ENCODE measurements at places on chromosomes 7 and 10.

GRCh38 chr10:127922675-127923366 lies 15.9 kb downstream of the PTPRE start:
- DNase-seq = no peak

DNA sequence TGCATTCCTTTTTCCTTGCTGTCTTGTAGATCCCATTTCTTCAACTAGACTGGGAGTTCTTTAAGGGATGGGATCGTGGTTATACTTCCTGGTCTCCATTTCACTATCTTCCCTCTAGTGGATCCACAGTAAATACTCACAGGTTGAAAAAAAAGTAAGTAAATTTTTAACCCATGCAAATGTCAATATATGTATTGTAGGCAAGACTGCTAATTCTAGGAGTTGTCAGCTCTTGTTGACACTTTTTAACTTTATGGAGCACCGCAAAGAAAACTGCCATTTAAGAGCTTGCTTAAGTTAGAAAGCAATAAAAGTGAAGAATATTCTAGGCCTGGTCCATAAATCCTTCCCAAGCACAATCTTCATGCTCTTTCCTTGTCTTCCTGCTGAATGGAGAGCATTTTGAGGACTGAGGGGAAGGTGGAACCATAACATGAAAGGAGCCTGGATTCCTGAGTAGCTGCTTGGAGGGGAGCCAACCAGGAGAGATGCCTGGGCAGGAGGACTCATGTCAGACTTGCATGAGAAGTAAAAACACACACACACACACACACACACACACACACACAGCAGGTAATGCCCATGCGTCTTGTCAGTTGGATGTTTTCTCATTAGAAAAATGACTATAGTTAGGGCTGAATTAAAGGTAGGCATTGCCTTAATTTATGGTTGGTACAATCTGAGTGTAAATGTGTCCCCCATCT lies 32.2 kb downstream of the VWA2 start:
- no peak for DNase-seq

GRCh38 chr10:100751211-100751933 lies 6.0 kb downstream of the PAX2 start:
- no peak for DNase-seq

GRCh38 chr7:16813232-16813616 lies 8.4 kb upstream of the AGR2 start:
- DNase-seq = no peak

Measured in stimulated activated CD8-positive, alpha-beta memory T cell treated with anti-CD3 and anti-CD28 coated beads, Interleukin-15, amount 100 ng/mL, for 4 hours (primary cell).